Immature natural killer cell (primary cell): ENCODE measurements at places on chromosomes 5 and 9.

- peaks cover 3% of the 10 kb centered on the region for H3K27me3 ChIP-seq
- no peak for DNase-seq
- no peaks in the 10 kb centered on the region for H3K4me1 ChIP-seq
- no peak overlapping the region for H3K27ac ChIP-seq
- H3K4me3 ChIP-seq, result no peak overlapping the region
Measured at GRCh38 chr5:167796672-167797071, 494.8 kb upstream of the WWC1 start.

GRCh38 chr9:25677301-25678146, 720 bp downstream of the TUSC1 start:
- H3K4me1 ChIP-seq, result peaks cover 12% of the 10 kb centered on the region
- H3K27ac ChIP-seq, result no peak overlapping the region
- DNase-seq, result peak; percentile 45
- H3K27me3 ChIP-seq, result peaks cover 2% of the 10 kb centered on the region
- peak overlapping the region; percentile 71 for H3K4me3 ChIP-seq

- H3K36me3 ChIP-seq, result peaks cover 51% of the 10 kb centered on the region
- peaks cover 1% of the 10 kb centered on the region for H3K27me3 ChIP-seq
- H3K4me1 ChIP-seq, result peaks cover 17% of the 10 kb centered on the region
- no peak overlapping the region for H3K27ac ChIP-seq
- DNase-seq, result no peak
- H3K4me3 ChIP-seq, result no peak overlapping the region
Measured at GRCh38 chr9:374736-375135, 160.1 kb downstream of the DOCK8 start.

DNA sequence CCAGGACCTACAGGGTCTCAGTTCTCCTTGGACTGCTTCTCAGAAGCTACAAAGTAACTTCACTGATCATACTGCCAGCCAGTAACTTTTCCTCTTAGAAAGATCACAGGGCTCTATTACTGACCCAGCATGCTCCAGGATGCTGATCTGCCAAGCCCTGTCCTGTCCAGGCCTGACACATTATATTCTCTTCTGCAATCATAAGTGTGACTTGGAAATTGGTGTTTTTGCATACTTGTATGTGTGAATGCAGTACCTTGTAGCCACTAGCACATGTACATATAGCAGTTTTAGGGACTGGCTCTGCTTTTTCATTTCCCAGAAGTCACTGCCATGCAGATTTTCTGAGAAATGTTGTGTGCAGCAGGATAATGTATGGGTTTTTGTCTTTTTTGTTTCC, 40.1 kb upstream of the CCNH start:
- no peak overlapping the region for H3K4me3 ChIP-seq
- DNase-seq, result no peak
- no peaks in the 10 kb centered on the region for H3K36me3 ChIP-seq
- no peaks in the 10 kb centered on the region for H3K4me1 ChIP-seq

DNA sequence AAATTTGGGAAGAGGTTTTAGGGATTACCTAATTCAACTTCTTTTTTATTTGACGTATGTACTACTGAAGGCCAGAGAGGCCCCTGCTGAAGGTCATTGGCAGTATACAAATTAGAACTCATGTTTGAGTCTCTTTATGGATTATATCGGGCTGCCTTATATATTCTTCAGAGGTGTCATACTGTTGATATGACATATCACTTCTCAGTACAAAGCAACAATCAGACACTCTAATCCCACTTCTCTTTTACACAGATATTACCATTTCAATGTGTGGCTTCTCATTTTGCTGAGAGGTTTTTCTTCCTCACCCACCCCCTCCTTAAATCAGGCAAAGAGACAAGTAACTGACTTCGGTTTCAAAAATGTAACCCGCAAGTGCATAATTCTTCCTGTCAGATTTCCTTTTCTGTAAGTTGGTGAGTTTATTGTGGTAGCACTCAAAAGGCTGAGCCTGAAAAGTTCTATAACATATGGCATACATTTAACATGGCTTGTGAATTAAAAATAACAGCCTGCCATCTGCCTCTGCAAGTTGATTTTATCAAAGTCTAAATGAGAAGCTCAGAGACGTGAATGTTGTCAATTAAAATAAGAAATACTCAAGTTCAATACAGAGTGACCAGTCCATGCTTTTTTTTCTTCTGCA, 163.6 kb upstream of the RORB start:
- H3K27ac ChIP-seq, result peak overlapping the region; percentile 71
- no peaks in the 10 kb centered on the region for H3K36me3 ChIP-seq
- peaks cover 33% of the 10 kb centered on the region for H3K4me1 ChIP-seq

DNA sequence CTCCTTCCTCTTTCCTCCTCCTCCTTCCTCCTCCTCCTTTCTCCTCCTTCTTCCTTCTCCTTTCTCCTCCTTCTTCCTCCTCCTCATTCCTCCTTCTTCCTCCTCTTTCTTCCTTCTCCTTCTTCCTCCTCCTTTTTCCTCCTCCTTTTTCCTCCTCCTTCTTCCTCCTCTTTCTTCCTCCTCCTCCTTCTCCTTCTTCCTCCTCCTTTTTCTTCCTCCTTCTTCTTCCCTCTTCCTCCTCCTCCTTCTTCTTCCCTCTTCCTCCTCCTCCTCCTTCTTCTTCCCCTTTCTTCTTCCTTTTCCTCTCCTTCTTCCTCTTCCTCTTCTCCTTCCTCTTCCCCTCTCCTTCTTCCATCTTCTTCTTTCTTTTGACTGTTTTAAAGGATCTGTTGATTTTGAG, 538.8 kb downstream of the TMEM38B start:
- H3K4me1 ChIP-seq, result no peaks in the 10 kb centered on the region
- H3K27ac ChIP-seq, result no peak overlapping the region
- no peak for DNase-seq
- H3K36me3 ChIP-seq, result no peaks in the 10 kb centered on the region

DNA sequence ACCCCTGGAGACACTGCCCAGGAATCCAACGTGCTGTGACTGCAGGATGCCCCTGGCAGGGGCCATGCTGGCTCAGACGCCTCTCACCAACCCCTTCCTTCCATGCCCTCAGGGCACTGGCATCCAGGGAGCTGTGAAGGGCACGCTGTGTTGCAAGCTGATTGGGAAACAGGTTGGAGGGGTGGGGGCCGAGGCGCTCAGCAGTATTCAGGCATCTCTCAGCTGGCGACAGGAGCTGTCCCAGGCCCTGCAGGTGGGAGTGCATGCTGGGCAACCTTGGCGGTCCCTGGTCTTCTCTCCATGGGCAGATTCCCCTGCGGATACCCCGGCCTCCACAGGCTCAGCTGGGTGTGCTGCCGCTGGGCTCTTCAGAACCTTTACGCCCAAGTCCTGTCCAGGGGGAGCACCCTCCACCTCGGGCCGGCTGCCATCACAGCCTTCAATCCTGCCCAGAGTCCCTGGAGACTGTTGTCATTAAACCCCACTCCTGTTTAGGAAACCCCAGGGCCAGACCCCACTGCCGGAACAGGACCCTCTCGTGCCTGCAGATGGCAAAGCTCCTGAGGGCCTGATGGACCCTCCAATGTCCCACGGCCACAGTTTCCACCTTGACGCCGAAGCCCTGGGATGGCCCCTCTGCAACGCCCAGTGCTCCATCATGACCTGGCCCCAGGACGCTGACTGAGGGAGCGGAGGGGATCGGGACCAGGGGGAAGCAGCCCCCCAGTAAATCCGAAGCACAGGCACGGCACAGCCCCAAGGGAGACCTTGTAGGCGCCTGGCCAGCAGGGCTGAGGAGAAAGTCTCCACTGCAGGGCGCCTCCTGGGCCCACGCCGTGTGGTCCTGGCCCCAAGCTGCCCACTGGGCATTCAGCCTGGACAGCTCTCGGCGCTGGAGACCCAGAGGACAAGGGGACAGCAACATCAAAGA, 9.3 kb downstream of the TPPP start:
- no peak overlapping the region for H3K4me3 ChIP-seq
- no peaks in the 10 kb centered on the region for H3K27me3 ChIP-seq
- no peaks in the 10 kb centered on the region for H3K36me3 ChIP-seq
- H3K4me1 ChIP-seq, result no peaks in the 10 kb centered on the region
- H3K27ac ChIP-seq, result no peak overlapping the region
- DNase-seq, result no peak

DNA sequence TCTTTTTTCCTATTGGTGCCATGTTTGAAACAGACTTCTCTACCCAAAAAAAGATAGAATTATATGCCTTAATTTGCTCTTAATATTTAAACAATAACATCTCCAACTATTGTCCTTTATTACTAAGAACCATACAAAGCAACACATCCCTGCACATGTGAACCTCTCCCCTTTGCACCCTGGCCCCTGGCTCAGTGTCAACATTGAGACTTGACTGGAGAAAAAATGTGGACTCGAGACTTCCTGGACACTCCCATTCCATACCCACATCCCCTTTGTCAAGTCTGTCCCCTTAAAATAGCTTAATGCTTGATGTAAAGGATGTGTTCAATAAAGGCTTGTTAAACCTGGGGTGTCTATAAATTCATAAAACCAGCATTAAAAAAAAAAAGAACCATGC, 53.2 kb downstream of the TTC39B start:
- peaks cover 49% of the 10 kb centered on the region for H3K4me1 ChIP-seq
- H3K36me3 ChIP-seq, result peaks cover 3% of the 10 kb centered on the region
- no peak overlapping the region for H3K4me3 ChIP-seq
- no peak overlapping the region for H3K27ac ChIP-seq
- H3K27me3 ChIP-seq, result no peaks in the 10 kb centered on the region

DNA sequence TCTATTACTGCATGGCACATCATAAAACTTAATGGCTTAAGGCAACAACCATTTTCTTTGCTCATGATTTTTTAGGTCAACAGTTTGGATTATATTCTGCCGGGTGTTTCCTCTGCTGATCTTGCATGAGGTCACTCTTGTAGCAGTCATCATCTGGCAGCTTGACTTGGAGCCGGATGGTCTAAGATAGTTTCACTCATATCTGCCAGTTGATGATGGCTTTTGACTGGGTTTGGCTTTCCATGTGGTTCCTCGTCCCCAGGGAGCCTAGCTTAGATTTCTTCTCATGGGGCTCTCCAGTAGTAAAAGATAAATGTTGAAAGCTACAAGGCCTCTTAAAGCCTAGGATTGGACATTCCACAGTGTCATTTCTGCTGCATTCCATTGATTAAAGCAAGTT, 27.4 kb downstream of the LNPEP start:
- peaks cover 86% of the 10 kb centered on the region for H3K4me1 ChIP-seq
- peaks cover 3% of the 10 kb centered on the region for H3K36me3 ChIP-seq
- peak; percentile 23 for DNase-seq
- H3K27ac ChIP-seq, result peak overlapping the region; percentile 89

DNA sequence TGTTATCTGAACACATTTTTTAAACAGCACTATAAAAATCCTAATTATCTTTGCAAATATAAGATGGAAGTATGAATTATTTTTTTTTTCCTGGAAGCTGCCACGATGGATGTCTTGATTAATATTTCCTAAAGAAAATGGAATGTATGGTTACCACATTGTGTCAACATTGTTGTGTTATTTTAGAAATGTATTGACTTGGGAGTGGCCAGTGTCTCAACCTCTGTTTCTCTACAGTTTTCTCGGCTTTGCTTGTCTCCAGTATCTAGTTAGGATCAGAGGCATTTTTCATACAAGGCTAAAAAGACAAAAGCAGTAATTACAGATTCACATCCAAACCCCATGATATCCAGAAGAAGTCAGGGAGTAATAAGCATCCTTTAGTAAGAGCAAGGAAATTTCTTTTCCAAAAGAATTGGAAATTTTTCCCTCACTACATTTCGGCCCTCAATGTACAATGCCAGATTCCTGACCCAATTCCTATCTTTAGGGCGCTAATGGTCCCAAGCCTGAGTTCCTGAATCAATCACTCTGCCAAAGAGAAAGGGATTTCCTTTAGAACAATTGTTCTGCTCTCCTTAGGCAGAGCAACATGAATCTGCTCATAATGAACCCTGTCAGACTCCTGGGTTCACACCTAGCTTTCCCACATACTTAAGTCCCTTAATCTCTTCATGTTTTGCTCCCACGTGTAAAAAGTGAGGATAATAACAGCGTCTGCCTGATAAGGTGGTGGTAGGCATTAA, 111.7 kb downstream of the EDIL3 start:
- DNase-seq, result no peak
- no peak overlapping the region for H3K27ac ChIP-seq
- no peaks in the 10 kb centered on the region for H3K36me3 ChIP-seq
- H3K4me1 ChIP-seq, result no peaks in the 10 kb centered on the region
- H3K4me3 ChIP-seq, result no peak overlapping the region

GRCh38 chr9:136039488-136039887, 55.6 kb downstream of the NACC2 start:
- no peak overlapping the region for H3K27ac ChIP-seq
- H3K27me3 ChIP-seq, result peaks cover 9% of the 10 kb centered on the region
- H3K4me3 ChIP-seq, result no peak overlapping the region
- peaks cover 34% of the 10 kb centered on the region for H3K36me3 ChIP-seq
- DNase-seq, result no peak
